ENCODE measurements at places on chromosomes 7 and 10.

DNA sequence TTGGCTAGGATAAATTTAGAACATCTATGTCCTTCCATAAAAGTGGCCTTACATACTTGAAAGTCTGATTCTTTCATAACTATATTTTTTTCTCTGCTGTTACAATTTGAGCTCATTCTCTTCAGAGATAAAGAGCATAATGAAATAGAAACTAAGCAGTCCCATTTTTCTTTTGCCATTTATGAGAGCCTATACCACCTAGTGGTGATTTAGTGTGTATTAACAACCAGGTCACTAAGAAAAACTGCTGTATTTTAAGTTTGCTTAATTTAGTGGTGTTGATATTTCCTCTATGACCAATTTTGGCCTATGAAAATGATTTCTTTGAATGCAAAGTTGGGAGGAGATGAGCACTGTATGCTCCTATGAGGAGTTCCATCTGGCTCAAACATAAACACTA, 88.7 kb upstream of the ZWINT start:
- DNase-seq = no peak

- no peak for DNase-seq
Observed at GRCh38 chr10:52053497-52053896, 260.6 kb upstream of the DKK1 start.

GRCh38 chr7:135714534-135715009, 13.4 kb downstream of the SLC13A4 start:
- DNase-seq = peak; percentile 51

- DNase-seq = no peak
Observed at GRCh38 chr7:155360495-155361345, 63.0 kb downstream of the INSIG1 start.

- no peak for DNase-seq
Observed at GRCh38 chr10:1530871-1531517, 206.3 kb downstream of the ADARB2 start.

GRCh38 chr10:114553436-114553835, 104.6 kb downstream of the ABLIM1 start:
- DNase-seq = no peak
